ENCODE measurements at places on chromosomes 16 and 17.

- DNase-seq: no peak
Observed at GRCh38 chr16:56974549-56975300, 13.0 kb downstream of the CETP start.

DNA sequence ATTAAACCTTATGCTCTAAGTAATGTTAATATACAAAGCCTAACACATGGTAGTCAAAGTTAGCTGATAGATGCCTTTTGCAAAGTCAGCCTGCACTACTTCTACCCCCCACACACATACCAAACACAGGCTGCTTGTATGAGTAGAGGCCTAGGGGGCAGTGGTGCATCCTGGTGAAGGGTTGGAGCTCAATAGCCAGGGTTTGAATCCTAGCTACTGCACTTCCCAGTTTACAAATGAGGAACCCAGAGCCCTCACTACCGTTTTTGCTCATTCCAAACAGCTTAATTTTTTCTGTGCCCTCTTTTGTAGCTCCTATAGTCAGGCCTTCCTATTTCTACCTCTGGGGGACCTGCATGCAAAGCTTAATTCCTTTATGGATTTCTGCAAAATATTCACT is 18.9 kb upstream of the HYDIN start:
- DNase-seq: no peak

DNA sequence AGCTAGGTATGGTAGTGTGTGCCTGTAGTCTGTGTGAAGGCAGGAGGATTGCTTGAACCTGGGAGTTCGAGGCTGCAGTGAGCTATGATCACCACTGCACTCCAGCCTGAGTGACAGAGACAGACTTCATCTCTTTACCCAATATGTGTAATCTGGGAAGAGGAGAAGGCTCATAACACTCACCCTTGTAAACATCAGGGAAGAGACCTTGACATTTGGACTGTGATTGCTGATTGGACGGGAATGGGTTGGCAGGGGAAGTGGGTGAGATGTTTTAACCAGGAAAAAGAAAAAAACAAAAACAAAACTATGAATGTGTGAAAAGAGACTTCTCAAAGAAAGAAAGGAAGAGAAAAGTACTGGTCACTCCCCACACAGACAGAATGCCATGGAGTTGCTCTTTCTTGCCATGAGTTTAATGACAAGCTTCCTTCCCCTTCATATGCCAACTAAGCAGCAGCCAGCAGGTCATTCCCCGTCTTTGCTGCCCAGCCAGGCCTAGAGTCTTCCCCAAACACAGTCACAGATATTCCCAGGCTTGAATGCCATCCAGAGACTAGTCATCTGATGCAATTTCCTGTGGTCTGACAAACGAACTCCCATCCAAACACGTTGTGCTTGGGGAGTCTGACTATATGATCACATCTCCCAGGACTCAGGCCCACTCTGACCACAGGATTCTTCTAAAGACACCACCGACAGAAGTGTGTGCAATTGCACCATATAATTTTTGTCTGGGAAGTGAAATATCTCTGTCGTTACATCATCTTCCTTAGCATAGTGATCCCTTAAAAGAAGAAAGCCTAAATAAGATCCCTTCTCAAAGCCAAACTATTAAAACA is 3.6 kb upstream of the XAF1 start:
- no peak for DNase-seq

DNA sequence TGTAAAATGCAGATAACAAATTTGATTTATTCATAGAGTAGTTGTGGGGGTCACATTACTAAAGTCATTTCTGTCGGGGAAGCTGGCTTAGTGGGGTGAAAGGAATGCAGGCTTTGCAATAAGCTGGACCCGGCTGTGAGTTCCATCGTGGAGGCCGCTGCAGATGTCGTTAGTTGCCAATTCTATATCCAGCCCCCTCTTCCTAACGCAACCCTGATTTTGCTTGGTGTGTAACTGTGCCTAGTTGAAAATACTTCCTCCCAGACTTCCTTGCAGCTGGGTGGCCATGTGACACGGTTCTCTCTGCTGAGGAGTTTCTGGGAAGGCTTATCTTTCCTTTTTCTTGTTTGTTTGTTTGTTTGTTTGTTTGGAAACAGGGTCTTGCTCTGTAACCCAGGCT is 4.5 kb downstream of the MFSD6L start:
- no peak for DNase-seq

DNA sequence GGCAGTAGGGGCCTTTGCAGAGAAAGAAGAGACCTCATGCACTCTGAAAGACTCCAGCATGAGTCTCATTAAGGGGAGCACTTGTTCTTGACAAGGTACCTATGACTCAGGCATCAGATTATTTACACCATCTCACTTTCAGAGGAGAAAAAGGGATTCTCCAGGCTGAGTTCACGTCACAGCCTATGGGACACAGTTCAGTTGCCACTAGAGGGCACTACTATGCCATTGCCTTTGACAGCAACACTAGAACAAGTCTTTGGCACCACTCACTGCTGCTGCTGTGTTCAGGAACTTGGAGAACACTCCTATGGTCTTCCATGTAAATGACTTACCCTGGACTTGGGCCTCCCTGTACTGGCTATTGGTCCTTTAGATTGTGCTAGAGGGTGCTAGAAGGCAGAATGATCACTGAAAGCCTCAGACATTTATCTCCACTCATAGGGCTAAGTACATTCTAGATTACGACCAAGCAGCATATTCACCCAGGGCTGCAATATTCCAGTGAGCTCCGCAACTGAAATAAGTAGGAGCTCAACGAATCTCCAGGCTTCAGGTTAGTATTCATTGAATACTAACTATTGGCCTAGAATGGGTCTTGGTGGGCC is 225.1 kb upstream of the CA10 start:
- DNase-seq: peak; percentile 85
